ENCODE measurements at places on chromosomes 7 and 10.

DNA sequence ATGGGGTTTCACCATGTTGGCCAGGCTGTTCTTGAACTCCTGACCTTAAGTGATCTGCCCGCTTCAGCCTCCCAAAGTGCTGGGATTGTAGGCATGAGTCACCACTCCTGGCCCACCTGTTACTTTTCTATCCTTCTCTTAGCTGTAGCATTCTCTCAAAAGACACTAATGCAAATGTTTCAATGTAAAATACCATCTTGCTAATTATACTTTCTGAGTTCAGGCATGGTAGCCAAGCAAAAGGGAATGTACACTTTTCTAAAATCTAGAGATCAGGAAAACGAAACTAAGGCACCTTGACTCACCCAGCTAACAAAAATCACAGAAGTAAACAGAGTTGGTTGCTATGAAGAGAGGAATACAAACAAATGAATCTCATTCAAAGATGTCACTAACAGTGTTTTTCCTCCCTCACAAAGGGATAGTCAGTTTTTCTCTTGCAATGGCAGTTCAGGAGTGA is 401.0 kb upstream of the NRP1 start:
- DNase-seq, result no peak

DNA sequence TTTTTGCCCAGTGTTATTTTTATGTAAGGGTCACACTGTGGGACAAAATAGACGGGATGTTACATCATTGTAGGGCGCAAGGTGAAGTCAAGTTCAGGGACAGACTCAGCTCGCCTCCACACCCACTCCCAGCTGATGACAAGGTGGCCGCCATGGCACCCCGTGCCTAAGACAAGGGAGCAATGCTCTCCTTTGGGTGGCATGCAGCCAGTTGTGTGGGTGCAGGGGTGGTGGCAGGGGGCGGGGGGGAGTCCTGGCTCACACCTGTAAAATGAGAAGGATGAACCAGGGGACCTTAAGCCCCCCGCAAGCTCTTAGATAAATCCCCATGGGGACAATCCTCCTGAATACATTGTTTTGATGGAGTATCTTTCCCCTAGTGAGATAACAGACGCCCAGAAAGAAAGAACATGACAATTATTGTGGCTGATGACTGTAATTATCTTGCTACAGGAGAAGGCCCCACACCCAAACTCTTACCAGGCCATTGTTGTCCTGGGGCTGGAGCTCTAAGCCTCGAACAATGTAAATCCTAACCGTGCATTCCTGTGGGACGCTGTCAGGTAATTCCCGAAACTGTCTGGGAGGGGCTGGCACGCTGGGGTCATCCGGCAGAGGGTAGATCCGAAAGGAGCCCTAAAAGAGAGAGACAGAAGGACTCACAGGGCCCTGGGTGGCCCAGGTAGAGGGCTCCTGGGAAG is 148.7 kb downstream of the MYOF start:
- DNase-seq, result no peak

DNA sequence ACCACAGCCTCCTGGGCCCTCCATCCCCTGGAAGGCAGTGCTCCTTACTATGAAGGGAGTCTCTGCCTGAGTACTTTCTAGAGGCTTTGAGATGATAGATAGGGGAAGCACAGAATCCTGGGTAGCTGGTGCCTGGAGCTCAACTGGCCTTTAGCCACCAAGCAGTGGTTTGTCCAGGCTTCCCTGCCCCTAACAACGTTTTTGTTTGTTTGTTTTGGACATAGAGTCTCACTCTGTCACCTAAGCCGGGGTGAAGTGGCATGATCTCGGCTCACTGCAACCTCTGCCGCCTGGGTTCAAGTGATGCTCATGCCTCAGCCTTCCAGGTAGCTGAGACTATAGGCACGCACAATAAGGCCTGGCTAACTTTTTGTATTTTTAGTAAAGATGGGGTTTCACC is 289.4 kb downstream of the PLXNA4 start:
- DNase-seq, result peak; percentile 28

GRCh38 chr7:101814081-101814990 is 3.1 kb upstream of the CUX1 start:
- no peak for DNase-seq

DNA sequence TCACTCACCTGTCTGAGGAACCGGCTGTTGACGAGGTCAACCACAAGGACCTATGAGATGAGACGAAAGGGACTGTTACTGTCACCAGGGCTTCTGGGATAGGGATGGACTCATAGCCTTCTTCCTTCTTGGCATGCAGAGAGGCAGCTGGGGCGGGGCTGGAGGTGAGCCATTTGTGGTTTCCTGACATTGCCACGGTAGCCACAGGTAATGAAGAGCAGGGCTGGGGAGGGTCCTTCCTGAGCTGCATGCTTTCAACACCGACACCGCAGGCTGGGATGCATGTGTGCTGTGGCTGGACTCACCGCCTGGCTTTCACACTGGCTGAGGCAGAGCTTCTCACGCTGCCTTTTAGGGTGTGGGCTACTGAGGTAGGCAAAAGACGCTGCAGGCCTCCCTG is 46.4 kb upstream of the MKRN1 start:
- DNase-seq, result no peak

DNA sequence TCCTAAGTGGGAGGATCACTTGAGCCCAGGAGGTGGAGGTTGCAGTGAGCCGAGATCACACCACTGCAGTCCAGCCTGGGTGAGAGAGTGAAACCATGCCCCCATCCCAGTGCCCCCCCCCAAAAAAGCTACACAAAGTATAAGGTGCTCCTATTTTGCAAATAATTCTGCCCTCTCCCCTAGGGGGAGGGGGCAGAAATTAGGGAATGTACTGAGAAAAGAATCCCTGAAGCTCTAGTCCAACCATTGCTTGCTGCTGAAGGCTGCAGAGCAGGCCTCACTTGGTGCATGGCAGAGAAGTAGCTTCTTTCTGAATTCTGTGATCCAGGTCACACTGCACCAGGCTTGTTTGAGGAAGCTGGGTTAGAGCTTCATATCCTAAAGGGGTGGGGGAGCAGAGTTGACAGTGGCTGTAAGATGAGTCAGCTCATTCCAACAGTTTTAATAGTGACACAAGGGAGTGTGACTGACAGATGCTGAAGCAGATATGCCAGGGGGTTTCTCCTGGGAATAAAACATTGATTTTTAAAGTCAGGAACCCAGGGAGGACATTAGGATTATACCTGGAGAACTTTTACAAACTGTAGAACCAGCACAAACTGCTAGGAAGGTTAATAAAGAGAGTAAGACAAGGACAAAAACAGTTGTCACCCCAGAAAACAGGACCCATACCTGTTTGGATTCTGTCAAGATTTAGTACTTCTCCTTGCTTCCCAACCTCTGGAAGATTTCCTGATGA is 32.8 kb upstream of the STRIP2 start:
- peak; percentile 10 for DNase-seq

GRCh38 chr10:106919871-106920282 is 244.6 kb downstream of the SORCS1 start:
- no peak for DNase-seq

DNA sequence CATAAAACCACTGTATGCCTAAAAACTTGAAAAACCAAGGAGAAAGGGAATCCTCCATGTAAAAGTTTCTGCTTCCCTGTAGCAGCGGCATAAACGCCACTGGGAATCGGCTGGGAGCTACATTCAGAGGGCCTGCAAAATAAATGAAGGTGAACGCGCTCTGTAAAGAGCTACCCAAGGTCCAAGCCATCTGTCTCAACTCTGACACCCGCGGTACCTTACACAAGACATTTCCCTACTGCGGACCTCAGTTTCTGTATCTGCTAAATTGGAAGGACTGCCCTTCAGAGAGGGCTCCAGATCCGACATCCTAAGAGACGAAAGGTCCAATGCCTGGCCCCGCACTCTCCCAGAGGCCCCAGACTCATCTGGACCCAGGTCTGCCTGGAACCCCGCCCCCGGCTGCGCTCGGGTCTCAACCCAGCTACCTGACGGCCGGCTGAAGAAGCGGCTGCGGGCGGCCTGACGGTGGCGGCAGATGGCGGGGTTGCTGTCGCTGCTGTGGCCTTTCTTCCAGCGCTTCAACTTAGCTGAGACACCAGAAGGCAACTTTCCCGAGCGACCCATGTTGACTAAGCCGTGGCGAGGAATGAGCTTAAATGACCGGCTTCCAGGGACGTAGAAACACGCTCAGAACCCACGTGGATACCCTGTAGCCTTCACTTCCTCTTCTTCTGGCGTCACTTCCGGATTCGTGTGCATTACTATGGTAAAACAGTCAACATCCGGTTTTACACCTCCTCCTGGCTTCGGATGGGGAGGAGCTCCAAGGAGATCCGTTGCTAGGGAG is at the start of gene RRP12:
Gene RRP12, minus strand, starts transcription at position 676 of the 790 bp plus-strand sequence. Its CDS starts 109 bp downstream, at position 567.
- DNase-seq, result peak; percentile 96

DNA sequence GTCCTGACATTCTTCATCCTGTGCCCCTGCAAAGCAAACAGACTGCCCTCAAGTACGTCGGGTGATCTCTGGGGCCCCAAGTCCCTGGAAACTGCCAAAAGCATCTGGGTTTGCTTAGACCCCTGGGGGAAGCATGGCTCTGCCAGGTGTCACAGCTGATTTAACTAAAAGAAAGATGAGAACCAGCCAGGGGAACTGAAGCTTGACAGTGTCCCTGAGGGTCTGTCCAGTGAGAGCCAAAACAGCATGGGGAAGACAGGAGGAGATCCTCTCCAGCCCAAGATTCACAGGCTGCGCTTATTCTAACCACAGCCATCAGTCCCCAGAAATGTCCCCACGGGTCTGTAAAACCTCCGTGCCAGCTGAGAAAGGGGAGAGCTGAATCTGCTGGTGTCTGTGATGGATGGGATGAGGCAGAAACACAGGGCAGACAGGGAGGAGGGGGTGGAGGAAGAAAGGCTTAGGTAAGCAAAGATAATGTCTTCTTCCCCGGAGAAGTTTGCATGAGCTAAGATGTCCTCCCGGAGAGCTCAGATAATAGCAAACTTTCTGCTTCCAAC is 21.3 kb downstream of the CCDC3 start:
- no peak for DNase-seq

DNA sequence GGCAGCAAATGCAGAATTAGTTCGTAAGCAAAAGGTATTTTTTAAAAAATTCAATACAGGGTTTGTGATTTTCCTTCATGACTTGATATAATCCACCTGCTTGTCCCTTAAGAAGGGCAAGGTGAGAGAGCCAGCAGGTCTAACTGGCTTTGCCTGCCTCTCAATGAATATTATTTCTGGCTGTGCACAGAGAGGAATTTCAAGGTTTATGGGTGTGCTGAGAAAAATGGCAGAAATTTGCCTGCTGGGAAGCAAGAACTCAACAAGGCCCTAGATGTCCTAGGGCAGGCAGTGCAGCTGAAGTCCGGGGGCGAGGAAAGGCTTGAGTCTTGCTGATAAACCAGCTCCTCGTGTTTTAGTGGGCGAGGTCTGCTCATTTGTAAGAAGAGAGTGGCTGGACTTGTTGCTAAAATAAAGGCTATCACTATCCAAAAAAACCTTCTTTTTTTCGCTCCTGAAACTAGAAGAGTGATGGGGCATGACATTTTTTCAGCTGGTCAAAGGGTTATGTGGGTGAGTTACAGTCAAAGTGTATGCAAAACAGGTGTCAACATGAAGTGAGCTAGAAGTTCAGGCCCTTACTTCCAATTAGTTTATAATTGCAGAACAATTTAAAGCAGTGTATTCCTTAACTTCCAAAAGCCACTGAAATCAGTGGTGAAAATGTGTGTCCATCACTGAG is 385.8 kb upstream of the KLF6 start:
- DNase-seq, result no peak

DNA sequence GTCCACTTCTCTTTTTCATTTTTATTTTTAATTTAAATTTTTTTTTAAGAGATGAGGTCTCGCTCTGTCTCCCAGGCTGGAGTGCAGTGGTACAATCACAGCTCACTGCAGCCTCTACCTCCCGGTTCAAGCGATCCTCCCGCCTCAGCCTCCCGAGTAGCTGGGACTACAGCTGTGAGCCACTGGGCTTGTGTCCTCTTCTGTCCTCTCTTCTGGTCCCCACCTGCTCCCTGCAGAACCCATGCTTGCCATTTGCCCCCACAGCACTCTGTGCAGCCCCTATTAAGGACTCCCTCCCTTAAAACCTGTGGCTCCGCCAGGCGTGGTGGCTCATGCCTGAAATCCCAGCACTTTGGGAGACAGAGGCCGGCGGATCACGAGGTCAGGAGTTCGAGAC is 9.1 kb upstream of the FZD9 start:
- DNase-seq, result no peak

GRCh38 chr7:14381306-14381705 is 391.8 kb upstream of the ETV1 start:
- no peak for DNase-seq

DNA sequence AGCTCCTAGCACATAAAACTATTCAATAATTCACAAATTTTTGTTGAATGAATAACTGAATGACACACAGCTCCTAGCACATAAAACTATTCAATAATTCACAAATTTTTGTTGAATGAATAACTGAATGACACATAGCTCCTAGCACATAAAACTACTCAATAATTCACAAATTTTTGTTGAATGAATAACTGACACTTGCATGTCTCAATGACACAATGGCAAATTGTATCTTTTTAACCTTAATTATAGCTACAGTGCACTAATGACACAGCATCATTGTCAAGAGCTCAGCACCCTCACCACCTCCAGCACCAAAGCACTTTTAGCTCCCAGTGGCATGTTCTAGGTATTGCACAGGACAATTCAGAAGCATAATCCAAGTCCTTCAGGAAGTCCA is 131.6 kb downstream of the PDE1C start:
- DNase-seq, result no peak

GRCh38 chr7:81161451-81162075 is 242.7 kb upstream of the SEMA3C start:
- no peak for DNase-seq

- no peak for DNase-seq
Measured at GRCh38 chr7:155797262-155798250, 14.7 kb downstream of the SHH start.

- peak; percentile 83 for DNase-seq
Measured at GRCh38 chr10:109902992-109903947, 20.0 kb downstream of the XPNPEP1 start.

- no peak for DNase-seq
Measured at GRCh38 chr7:94348142-94348541, 46.6 kb upstream of the COL1A2 start.

GRCh38 chr7:95304990-95305389 is 19.3 kb downstream of the PON1 start:
- DNase-seq, result no peak

- DNase-seq, result no peak
Measured at GRCh38 chr10:113020838-113021237, 70.8 kb downstream of the TCF7L2 start.

- DNase-seq, result no peak
Measured at GRCh38 chr7:77680266-77680665, 16.0 kb upstream of the RSBN1L start.

GRCh38 chr7:88835147-88835728 is 39.7 kb upstream of the TEX47 start:
- DNase-seq, result peak; percentile 11

DNA sequence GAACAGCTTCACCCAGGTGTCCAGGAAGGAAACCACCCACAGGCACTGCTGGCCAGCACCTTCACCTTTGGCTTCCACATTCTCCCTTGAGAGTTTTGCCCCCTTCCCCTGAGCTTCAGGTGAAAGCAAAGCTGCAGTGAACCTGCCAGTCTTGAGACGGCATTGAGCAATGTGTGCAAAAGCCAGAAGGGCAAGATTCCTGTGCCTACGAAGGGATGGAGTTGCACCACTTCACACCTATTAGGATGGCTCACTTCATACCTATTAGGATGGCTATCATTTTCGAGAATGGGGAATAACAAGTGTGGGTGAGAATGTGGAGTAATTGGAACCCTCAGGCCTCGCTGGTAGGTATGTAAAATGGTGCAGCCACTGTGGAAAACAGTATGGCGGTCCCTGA is 7.2 kb downstream of the HABP2 start:
- DNase-seq, result no peak

- no peak for DNase-seq
Measured at GRCh38 chr10:22326145-22326702, 5.3 kb downstream of the BMI1 start.

Data from LNCaP clone FGC (cell line).